NCI-H1930 (cell line): ENCODE measurements at places on chromosomes 1 and 21.

DNA sequence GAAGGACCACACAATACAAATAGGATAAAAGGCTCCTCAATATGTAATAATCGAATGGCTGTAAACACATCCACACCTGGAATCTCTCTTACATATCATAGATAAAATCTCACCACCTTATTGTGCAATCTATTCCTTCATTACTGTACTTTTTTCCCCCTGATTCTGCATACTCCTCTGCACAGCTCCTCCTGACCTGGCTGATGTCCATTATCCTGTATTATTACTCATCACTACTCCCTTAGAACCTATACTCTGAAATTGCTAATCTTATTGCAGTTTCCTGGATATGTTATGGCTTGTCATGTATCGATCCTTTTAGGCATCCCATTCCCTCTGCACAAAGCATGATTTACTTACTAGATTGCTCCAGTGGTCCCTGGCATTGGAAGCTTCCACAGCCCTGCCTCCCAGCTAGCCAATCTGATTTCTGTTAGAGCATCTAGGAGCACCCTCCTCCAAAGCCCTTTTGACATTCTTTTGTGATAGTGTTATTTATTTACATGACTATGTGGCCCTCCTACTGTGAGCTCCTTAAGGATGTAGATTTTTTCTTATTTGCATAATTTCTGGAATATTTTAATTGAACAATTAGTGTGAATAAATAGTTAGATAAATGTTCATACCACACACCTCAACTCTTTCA, 24.2 kb upstream of the PHGDH start:
- no peak for DNase-seq

GRCh38 chr1:3799976-3800685, 3.8 kb upstream of the LRRC47 start:
- DNase-seq = no peak

DNA sequence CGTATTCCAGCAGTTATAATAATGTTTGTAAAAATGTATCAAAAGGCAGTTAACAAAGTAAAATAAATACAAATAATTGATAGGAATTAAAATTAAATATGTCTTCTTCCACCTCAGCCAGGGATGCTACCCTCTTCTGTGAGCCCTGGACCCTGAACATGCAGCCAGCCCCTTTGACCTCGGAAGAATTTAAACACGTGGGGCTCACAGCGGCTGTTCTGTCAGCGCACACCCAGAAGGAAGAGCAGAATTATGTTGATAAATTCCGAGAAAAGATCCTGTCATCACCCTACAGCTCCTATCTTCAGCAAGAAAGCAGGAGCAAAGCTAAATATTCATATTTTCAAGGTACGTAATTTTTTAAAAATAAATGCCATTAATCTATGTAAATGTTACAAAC, 26.5 kb downstream of the UTS2 start:
- no peak for DNase-seq

DNA sequence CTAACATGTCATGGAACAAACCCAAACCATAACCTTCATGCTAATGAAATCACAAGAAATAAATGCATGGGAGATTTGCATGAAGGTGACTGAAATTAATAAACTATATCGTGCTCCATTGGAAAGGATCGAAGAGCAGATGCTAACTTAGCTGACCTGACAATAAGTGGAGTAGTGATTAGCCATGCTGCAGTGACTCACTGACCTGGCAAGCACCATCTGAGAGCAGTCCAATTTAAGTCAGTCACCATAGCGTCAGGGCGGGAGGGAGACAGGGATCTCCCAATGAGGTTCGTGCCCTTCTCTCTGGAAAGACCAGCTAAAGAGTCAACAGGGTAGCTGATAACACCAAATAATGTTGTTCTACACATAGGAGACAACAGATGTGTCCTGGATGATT, 21.5 kb downstream of the OLIG2 start:
- DNase-seq = no peak

GRCh38 chr1:223748405-223748772, 36.0 kb downstream of the CAPN2 start:
- DNase-seq = no peak

DNA sequence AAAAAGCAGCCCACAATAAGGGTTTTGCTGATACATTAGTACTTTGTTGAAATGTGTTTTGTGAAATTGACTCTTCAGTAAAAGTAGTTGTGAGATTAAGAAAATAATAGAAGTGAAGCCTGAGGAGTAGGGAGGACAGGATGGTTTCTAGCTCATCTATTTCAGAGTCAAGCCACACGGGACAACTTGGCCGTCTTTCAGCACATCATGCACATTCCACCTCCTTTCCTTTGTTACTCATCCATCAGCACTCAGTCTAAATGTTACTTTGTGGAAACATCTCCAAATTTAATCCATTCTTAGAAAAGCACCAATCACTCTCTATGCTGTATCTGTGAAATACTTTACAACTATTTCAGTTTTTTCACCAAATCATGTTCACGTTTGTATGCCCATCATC, 223.3 kb downstream of the FGGY start:
- DNase-seq = no peak

DNA sequence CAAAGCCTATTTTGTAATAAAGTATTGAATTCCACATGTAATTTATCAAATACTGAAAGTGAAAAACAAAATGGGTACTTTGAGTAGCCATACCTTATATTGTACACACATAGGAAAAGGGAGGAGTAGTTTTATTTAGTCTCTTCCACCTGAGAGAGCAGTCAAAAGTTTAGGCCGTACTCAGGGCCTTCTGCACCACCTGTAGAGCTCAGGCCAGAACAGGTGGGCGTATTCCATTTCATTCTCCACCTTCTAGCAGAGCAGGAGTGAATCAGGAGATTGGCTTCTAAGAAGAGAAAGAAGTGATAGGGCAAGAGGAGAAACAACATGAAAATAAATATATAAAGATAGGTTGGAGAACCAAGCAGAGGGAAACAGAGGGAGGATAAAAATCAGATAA, 44.0 kb downstream of the TRAF5 start:
- no peak for DNase-seq
